ENCODE measurements at places on chromosomes 1 and 21.

- H3K27ac ChIP-seq, result no peak overlapping the region
- peaks cover 2% of the 10 kb centered on the region for H3K4me1 ChIP-seq
- H3K36me3 ChIP-seq, result peaks cover 2% of the 10 kb centered on the region
- peaks cover 13% of the 10 kb centered on the region for H3K27me3 ChIP-seq
- H3K4me3 ChIP-seq, result no peak overlapping the region
- DNase-seq, result no peak
Measured at GRCh38 chr1:240020871-240021270, 70.8 kb upstream of the FMN2 start.

DNA sequence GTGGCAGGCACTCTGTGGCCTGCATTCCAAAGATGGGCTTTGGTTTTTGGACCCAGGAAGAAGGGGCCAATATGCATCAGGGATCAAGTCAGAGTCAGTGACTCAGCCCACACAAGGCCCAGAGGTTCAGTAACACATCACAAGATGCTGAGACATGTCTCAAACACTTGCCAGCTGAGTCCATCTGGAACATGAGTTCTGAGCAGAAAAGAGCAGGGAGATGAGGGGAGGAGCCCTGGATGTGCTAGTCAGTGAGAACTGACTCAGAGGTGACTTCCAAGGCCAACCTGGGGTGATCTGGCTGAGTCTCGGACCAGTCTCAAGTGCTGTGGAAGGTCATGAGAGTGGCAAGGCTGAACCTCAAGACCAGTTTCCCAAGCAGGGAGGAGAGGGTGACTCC is 150.1 kb downstream of the CDC7 start:
- no peaks in the 10 kb centered on the region for H3K27me3 ChIP-seq
- H3K36me3 ChIP-seq, result no peaks in the 10 kb centered on the region
- DNase-seq, result no peak

- H3K4me1 ChIP-seq, result no peaks in the 10 kb centered on the region
- no peak for DNase-seq
- no peak overlapping the region for H3K4me3 ChIP-seq
- peaks cover 14% of the 10 kb centered on the region for H3K27me3 ChIP-seq
- no peak overlapping the region for H3K27ac ChIP-seq
Measured at GRCh38 chr1:223106856-223107255, 36.2 kb downstream of the TLR5 start.

DNA sequence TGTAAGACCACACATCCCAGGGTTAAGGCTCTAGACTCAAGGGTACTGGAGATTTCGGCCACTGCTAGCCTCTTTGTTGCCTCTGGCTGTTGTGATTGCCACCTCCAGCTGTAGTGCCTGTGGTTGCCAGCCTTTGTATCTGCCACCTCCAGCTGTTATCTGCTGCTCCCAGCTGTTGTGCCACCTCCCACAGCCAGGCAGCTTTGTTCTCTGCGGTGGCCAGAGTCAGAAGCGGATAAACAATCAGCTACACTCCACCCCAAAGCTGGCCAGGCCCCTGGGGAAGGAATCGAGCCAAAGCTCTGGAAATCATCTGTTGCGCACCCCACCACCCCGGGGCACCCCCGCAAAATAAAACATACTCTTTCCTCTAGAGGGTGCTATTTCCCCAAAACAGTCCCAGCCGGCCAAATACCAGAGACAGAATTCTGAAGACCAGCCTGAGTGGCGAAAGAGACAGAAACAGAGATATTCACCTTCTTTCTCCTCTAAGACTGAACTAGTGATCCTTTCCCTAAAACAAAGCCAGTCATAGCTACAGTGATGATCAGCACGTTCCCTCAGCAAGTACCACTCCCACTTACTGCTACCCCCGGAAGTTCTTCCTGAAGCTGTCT is 14.8 kb upstream of the PIGM start:
- peak overlapping the region; percentile 76 for H3K4me3 ChIP-seq
- H3K27me3 ChIP-seq, result peaks cover 69% of the 10 kb centered on the region
- peaks cover 15% of the 10 kb centered on the region for H3K4me1 ChIP-seq
- DNase-seq, result no peak

GRCh38 chr1:41784531-41785274 is 134.0 kb downstream of the HIVEP3 start:
- DNase-seq, result no peak
- no peaks in the 10 kb centered on the region for H3K27me3 ChIP-seq
- H3K4me3 ChIP-seq, result no peak overlapping the region
- peaks cover 11% of the 10 kb centered on the region for H3K4me1 ChIP-seq
- no peak overlapping the region for H3K27ac ChIP-seq

GRCh38 chr21:33101300-33101911 is 31.5 kb downstream of the OLIG1 start:
- H3K4me3 ChIP-seq, result no peak overlapping the region
- H3K36me3 ChIP-seq, result no peaks in the 10 kb centered on the region
- no peak overlapping the region for H3K27ac ChIP-seq
- no peaks in the 10 kb centered on the region for H3K4me1 ChIP-seq
- no peak for DNase-seq

DNA sequence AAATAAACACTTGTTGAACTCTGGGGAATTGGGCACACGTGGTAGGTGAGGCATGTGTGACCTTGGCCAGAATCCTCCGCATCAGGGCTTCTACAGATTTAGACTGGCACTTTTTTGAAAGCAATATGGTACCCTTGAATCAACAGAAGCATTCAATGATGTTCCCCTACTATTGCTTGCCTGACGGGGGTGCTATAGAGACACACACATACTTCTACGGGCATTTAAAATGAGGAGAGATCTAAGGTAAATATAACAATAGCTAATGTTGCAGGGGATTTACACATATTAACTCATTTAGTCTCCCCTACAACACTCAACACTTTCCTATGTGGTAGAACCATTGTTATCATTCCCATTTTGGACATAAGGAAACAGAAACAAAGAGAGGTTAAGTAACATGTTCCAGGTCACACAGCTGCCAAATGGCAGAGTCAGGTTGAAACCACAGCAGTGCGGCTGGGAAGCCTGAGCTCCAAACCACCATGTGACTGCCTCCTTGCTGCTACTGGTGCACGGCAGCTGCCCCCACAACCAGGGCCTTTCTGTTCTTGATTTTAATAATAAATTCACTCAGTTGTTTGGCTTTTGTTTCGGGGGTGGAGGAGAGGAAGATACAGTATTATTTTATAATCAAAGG is 147.4 kb downstream of the ZNF281 start:
- no peak overlapping the region for H3K4me3 ChIP-seq
- H3K27me3 ChIP-seq, result peaks cover 21% of the 10 kb centered on the region
- peaks cover 3% of the 10 kb centered on the region for H3K36me3 ChIP-seq
- no peak for DNase-seq
- H3K27ac ChIP-seq, result no peak overlapping the region
- H3K4me1 ChIP-seq, result peaks cover 2% of the 10 kb centered on the region

All from T-helper 17 cell (primary cell).